Activated CD4-positive, alpha-beta T cell treated with anti-CD3 and anti-CD28 coated beads, Interleukin-2, amount 50 U/mL, for 4 hours (primary cell): ENCODE measurements at places on chromosomes 4 and X.

- DNase-seq, result no peak
Measured at GRCh38 chr4:163694385-163694784, 199.9 kb downstream of the TMA16 start.

DNA sequence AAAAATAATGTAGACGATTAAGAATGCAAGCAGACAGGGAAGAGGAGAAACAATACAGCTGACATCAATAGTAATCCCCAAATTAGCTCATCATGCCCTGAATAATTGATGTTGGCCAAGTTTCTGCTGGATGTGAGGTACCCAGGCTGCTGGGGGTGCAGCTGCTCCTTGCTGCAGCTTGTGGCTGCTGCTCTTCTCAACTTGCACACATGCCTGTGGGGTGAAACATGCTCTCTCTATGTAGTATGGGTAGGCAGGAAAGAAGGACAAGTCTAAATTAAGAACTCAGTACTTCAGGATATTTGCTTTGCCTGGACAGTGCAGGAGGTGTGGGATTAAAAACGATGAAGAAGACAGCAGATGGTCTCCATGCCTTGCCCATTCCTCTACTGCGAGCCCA, 16.7 kb downstream of the EDA2R start:
- no peak for DNase-seq

- peak; percentile 64 for DNase-seq
Measured at GRCh38 chr4:40924096-40924792, 174.5 kb downstream of the NSUN7 start.

DNA sequence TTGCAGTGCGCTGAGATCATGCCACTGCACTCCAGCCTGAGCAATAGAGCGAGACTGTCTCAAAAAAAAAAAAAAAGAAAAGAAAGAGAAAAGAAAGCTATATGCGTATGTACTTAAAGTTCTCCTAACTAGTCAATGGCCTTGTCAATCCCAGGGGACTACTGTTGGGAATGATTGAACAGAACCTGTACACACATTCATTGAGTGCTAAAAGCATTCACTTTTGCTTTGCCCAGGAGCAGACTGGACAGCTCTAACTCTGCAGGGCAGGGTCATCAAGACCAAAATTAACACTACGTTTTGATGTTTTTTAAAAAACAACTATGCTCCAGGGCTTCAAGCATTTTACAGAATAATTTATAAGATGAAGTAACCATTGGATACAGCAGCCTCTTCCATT, 106.2 kb downstream of the FNIP2 start:
- DNase-seq, result no peak

DNA sequence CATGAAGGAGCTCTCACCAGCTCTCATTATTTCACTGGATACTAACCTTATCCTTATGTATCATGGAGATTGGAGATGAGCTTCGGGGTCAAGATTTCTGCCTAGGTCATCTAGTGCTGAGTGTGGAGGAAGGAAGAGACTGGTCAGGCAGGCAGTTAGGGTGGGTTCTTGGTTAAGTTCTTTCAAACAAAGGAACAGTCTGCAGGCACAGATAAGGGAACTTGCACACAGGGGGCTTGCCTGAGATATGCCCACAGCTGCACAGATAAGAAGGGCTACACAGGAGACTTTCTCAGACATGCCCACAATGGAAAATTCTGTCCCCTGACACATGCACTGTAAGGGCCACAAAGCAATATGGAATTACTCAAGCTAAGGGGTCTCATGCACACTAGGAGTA, 904.1 kb downstream of the NLGN4X start:
- no peak for DNase-seq

- DNase-seq, result no peak
Measured at GRCh38 chr4:7744142-7744804, 195.4 kb downstream of the AFAP1 start.

- no peak for DNase-seq
Measured at GRCh38 chr4:163148466-163149336, 18.0 kb downstream of the NAF1 start.

DNA sequence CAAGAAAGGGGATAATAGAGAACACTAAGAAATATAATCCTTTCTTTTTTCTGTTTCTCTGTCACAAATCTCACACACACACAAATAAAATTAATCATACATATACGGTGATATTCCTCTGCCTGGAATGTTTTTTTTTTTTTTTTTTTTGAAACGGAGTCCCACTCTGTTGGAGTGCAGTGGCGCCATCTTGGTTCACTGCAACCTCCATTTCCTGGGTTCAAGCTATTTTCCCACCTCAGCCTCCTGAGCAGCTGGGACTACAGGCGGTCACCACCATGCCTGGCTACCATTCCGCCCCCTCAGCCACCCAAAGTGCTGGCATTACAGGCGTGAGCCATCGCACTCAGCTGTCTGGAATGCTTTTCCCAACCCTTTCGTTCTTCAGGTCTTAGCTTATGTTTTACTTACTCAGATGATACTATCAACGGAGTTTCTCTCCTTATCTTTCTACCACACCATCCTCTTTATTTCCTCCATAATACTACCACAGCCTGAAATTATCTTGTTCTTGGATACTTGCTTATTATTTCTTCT, 69.3 kb downstream of the ANKRD17 start:
- no peak for DNase-seq

DNA sequence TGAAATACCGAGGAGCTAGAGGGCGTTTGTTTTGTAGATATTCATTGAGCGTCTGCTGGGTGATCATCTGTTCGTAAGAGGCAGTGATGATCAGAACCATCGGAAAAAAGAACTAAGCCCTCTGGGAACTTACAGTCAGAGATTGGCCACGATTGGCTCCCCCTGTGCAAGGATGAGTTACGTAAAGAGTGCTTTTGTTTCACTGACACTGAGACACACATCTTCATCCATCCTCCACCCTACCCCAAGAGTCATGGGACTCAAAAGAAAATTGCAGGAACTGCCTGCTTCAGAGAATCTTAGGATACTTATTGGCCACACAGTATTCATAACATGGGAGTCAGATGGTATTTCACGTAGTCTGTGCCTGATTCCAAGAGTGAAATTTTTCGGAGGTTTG, 62.1 kb downstream of the GEMIN8 start:
- no peak for DNase-seq

- DNase-seq, result no peak
Measured at GRCh38 chr4:8745005-8745790, 126.4 kb downstream of the HMX1 start.

- DNase-seq, result no peak
Measured at GRCh38 chrX:84729809-84730208, 227.6 kb upstream of the HDX start.

DNA sequence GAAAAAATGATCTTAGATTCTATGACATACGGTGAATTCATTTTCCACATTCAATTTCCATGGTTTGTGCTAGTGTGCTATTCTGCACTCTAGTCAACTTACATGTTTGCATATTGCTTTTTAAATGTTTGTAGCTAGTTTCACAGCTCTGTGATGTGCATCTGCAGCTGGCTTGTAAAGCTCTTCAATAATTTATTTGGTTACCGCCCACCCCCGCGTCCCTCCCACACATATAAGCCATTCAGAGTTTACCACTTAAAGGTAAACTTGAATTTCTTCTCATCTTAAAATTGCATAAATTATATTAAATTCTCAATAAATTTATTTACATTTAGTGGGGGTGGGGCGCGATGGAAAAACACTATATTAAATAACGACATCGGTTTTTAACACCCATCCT, 291 bp upstream of the NBDY start:
- DNase-seq, result peak; percentile 33

- DNase-seq, result no peak
Measured at GRCh38 chrX:143873343-143873742, 10.5 kb upstream of the UBE2NL start.

DNA sequence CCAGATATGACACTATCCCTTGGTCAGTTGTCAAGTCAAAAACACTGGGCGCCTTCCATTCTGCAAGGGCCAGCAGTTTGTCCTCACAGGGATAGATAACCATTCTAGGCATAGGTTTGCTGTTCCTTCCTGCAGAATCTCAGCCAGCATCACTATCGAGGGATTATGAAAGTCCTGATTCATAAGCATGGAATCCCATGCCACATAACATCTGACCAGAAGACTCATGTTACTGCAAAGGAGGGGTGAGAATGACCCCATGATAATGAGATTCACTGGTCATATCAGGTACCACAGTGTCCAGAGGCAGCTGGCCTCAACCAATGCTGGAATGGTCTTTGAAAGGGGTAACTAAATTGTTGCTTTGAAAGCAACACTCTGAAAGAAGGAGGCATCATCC, 84.7 kb downstream of the OTC start:
- no peak for DNase-seq

DNA sequence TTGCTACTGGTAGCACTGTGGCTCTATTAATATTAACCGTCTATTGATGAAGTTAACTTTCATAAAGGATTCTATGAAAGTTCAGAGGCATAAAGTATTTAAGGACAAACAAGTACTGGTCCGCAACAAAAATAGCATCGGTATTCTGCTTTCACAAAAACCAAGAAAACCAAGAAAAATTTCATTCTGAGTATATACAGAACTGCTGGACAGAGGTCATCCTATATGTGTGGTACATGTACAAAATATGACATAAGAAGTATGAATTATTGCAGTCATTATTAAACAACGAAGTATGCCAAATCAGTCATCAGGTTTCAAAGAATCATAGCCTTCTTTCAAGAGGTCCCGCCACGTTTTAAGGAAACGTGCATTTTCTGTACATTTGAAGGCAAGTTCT, 2.4 kb downstream of the C4orf46 start:
- no peak for DNase-seq

DNA sequence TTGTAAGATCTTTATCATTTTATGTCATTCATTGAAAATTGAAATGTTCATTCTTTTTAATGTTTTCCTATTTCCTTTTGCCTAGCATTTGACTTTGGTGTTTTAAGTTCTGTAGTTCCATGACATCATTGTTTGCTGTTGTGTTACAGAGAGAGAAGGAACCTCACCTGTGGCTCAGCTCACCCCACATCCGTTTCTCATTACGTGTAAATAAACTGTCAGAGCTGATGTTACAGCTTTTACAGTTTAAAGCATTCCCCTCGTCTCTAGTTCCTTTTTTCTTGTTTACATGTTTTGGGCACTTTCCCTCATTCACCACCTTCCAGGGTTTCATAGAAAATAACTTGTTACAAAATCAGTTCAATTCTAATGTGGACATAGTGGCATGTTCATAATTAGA, 137.2 kb downstream of the FNIP2 start:
- DNase-seq, result no peak

GRCh38 chrX:109281483-109282275, 200.2 kb downstream of the GUCY2F start:
- no peak for DNase-seq

GRCh38 chrX:68920561-68920960, 91.7 kb downstream of the EFNB1 start:
- DNase-seq, result no peak

GRCh38 chr4:2814627-2815270, 21.9 kb downstream of the SH3BP2 start:
- DNase-seq, result no peak

- DNase-seq, result no peak
Measured at GRCh38 chr4:80079255-80079923, 6.4 kb upstream of the ANTXR2 start.

- DNase-seq, result no peak
Measured at GRCh38 chr4:125520258-125520990, 205.7 kb downstream of the FAT4 start.

- no peak for DNase-seq
Measured at GRCh38 chr4:31649878-31650277, 929.7 kb downstream of the PCDH7 start.

- DNase-seq, result no peak
Measured at GRCh38 chr4:38424151-38424871, 239.7 kb upstream of the KLF3 start.

GRCh38 chrX:34629572-34629971, 27.5 kb downstream of the TMEM47 start:
- DNase-seq, result no peak

DNA sequence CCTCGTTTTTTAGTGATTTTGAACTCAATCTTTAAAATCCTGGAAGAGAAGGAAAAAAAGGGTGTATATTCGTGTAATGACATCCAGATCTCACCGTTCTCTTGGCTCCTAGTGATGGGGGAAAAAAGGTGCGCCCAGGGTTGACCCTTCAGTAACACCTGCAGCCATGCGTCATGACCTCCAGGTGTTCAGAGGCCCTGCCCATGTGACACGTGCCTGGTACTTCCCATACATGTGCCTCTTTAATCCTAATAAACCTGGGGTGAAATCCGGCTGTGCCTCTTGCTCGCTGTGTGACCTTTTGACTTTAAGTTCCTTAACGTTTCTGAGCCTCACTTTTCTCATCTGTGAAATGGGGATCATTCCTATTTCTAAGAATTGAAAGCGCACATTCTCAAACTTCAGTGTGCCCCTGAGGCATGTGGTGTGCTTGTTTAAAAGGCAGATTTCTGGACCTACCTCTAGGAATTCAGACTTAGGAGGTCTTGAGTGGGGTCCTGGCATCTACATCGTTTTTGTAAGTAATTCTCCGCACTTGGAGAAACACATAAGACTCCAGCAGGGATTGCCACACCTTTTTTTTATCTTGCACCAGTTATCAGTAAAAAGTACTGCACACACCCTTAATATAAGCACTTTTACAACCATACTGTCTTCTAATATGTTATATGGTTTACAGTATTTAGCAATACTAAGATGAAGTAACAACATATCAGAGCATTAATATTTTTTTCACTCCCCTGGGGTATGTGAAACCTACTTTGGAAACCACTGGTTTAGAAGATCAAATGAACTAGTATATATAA, 90.1 kb downstream of the RELL1 start:
- no peak for DNase-seq

DNA sequence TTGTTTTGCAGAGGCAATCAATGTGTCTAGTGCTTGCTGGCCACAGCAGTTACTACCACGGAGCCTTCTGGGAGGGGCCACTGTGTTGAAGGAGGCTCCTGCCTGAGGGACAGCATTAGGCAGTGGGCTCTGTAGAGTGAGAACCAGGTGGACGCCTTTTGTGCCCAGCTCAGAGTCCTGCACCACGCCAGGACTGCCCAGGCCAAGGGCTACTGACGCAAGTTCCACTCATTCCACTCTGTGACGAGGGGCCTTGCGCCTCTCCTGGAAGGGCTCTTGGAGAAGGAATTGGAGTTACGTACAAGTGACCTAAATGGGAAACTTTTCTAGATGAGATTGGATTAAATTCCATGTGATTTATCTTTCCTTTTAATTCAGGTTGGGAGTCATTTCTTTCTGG, 102.8 kb upstream of the MAGEE2 start:
- DNase-seq, result no peak

DNA sequence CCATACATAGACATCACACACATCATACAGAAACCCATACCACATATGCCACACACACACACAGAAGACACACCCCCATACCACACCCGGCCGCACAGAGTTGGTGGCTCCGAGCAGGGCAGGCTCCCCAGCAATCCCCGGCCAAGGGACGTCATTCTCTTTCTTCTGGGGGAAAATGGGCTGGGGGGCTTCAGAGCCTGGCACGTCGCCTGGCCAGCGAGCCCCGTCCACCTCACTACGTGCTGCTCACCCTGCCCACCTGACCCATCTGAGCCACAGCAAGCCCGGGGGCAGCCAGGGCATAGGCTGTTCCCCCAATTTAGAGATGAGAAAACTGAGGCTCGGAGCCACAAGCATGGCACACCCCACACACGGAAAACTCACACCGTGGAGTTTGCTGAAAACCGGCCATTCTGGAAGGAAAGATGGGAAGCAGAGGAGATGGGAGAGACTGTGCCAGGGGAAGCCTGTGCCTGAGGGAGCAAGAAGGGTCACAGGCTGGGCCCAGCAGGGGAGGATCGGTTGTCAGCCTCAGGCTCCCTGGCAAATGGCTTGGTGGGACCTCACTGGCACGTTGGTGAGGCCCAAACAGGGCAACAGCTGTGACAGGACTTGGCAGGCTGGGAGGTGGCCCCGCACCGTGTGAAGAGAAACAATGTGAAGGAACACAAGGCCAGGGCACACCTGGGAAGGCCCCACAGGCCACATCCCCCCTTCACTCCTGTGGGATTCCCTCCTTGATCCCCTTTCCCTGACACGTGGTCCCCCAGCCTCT, 73.2 kb downstream of the JAKMIP1 start:
- DNase-seq, result no peak
